Activated CD4-positive, CD25-positive, alpha-beta regulatory T cell treated with anti-CD3 and anti-CD28 coated beads, Interleukin-2, amount 50 U/mL, for 16 hours (primary cell): ENCODE measurements at places on chromosomes 12 and 14.

- DNase-seq: no peak
Observed at GRCh38 chr12:45483571-45483970, 245.9 kb upstream of the ARID2 start.

DNA sequence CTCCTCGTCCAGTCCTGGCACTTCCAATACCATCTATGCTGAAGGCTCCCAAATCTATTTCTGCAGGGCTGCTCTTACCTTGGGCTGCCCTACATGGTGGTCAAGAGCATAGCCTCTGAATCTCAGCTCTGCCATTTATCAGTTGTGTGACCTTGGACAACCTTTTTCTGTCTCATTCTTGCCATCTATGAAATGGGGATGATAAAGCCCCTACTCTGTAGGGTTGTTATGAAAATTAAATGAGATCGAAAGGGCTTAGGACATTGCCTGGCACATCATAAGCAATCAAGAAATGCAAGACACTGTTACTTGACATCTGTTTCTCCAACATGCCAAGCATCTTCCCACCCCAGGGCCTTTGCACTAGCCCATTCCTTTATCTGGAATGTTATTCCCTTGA is 45.5 kb upstream of the GPATCH2L start:
- DNase-seq: no peak

DNA sequence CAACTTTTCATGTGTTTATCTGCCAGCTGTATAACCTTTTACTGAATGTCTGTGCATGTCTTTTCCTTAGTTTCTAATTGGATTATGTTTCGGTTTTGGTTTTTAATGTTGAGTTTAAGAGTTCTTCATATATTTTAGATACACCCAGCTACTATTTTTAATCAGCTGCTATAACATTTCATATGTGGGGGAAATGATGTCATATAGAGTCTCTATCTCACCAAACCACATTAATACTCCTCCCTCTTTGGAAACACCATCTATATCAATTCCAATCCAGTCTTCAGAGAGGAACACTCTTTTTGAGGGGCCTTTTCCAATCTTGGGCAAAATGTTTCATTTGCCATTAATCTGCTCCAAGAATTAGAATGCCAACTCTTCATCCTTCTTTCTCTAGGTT is 28.5 kb upstream of the GCH1 start:
- no peak for DNase-seq

DNA sequence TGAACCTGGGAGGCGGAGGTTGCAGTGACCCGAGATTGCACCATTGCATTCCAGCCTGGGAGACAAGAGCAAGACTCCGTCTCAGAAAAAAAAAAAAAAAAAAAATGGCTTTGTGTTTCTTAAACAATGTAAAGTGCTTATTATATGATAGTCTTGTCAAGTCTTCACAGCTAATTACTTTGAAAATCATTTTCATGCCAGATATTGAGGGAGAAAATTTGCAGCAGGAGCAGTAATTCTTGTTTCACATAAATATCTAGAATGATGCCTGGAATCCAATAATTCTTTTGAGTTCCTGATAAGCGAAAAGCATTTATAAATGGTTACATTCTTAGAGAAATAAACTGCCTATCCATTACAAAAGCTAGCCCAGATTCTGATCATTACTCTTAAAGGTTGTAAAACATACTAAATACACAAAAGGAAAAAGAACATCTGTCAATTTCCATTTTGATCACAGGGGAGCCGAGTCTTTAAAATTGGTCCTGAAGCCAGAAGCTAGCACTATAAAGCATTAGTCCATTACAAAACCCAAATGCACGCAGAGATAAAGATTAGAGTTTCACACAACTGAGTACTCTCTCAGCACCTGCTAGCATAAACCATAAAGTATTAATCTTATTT is 50.3 kb downstream of the IFT81 start:
- no peak for DNase-seq

DNA sequence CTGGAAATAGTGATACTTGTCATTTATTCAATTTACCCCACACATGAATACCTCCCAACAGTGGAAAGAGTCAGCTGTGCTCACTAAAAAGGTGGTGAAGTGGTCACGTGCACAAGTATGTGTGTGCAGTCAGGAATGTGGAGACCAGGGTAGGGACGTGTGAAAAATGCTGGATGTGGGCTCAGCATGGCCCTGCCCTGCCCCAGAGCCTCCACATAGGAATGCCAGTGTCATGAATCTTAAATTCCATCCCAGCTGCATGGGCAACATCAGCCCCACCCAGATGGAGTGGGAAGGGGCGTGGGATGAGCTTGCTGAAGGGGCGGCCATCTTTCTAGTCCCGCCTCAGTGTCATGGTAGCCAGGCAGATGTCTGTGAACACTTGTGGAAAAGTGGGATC is 87.7 kb downstream of the C12orf75 start:
- DNase-seq: no peak

DNA sequence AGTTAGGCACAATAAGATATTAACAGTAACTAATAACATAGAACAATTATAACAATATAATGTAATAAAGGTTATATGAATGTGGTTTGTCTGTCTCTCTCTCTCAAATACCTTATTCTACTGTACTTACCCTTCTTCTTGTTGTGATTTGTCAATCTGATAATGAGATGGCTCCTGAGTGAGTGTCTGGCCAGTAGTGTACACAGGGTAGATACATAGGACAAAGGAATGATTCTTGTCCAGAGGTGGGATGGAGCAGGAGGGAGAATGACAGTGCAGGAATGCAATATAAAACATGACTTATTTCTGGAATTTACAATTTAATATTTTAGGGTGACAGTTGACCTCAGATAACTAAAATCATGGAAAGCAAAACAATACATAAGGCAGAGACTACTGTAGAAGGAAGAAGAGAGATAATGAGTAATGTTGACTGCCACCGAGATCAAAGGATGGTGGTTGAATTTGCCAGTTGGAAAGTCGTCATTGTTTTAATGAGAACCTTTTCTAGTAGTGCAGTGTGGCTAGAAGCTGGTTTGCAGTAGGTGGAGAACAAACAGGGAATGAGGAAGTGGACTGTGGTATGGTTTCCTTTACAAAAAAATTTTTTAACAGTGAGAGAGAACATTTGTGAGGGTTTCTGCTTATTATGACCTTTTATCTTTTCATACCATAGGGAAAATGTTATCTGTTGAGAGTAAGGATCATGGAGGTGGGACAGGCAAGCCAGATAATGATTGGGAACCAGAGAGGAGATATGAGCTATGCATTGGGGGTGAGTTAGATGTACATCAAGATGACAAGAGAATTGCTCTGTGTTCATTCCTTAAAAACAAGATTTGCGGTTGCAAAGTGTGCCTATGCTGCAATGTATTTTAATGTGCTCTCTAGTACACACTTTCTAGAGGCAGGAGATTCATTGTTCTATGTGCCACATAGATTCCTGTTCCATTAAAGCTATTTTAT is 458.3 kb downstream of the BTG1 start:
- DNase-seq: no peak

DNA sequence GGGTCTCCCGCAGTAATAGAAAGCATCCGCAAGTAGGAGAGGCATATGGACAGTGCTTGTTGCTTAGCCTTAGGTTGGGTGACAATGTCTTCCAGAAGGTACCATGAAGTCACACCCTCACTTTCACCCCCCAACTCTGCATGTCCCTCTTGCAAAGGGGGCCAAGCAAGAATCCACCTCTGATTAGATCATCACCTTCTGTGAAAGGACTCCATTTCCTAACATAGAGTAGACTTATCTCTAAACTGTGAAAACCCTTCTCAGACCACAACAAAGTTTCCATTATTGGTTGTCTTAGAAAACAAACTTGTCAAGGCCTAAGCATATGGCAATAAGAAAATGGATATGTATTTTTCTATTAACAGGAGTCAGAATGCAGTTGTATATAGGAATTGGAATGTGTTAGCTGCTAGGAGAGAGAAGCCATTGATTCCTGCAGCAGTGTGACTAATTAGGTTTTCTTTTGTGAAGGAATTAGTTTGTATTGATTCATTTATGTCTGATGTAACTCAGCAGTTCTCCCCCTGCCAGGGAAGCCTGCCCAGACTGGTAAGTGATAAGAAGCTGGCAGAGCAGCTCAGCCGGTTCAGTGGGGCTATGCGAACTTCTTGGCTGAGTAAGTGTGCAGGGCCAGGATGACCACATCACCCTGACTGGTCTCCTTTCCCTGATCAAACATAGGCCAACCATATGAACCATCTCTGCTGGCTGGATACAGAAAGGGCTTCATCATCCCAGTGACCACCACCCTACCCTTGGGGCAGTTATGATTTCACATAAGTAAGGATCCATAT is 107.3 kb upstream of the CCDC196 start:
- no peak for DNase-seq

DNA sequence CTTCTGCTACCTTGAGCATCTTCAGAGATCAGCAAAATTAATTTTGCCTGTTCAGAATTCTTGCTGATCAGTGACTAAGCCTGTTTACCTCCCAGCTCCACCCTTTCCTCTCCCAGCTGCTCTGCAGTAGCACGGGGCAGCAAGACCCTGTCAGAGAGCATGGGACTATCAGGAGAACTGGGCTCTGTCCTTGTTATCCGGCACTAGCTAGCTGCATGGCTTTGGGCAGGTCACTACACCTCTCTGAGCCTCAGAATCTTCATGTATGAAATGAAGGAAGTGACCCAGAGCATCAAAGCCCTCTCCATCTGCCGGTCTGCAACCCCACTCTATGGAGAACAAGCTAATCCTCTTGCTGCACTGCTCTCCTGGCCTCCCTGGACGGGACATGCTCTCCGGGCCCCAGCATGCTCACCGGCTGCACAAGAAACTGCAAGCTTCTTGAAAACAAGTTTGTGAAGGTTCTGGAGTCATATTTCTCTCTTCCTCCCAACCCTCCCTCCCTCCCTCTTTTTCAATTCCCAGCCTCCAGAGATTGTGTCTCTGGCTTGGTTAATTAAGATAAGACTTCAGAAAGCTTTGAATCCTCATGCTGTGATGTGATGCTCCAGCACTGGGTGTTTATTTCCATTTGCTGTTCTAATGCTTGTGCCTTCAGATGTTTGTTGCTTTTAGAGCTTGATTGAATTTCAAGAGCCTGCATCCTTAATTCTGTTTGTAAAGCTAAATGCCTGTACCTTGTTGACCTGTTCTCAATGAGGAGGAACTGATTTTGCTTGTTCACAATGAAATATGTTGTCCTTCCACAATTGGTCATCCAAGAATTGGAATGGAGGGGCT is 101.1 kb downstream of the CRACR2A start:
- no peak for DNase-seq
